ENCODE measurements at places on chromosomes 12 and 14.

DNA sequence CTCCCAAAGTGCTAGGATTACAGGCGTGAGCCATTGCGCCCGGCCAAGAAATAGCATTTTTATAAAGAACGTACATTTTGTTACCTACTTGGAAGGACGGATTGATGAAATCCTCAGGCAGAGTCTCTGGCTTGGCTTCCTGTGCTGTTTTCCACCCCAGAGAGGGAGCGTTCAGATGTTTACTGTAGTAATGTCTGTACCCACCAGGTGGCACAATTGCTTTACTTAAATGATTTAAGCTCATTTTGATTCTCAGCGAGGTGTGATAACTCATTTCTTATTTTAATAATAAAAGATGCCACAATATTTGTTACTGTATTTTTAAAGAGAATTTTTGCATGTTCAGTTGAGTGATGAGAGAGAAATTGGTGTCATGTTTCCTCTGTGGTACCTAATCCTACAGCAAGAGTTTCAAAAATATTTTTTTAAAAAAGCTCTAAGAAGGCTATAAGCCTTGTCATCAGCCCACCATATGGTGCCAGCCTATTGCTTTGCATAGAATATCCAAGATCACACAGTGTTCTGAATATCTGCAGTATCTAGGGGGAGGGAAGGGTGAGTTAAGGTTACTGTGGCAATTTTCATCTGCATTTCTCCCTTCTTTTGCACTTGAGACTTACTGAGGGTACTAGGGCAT lies 82.6 kb upstream of the TRAF3 start:
- DNase-seq = peak; percentile 79

DNA sequence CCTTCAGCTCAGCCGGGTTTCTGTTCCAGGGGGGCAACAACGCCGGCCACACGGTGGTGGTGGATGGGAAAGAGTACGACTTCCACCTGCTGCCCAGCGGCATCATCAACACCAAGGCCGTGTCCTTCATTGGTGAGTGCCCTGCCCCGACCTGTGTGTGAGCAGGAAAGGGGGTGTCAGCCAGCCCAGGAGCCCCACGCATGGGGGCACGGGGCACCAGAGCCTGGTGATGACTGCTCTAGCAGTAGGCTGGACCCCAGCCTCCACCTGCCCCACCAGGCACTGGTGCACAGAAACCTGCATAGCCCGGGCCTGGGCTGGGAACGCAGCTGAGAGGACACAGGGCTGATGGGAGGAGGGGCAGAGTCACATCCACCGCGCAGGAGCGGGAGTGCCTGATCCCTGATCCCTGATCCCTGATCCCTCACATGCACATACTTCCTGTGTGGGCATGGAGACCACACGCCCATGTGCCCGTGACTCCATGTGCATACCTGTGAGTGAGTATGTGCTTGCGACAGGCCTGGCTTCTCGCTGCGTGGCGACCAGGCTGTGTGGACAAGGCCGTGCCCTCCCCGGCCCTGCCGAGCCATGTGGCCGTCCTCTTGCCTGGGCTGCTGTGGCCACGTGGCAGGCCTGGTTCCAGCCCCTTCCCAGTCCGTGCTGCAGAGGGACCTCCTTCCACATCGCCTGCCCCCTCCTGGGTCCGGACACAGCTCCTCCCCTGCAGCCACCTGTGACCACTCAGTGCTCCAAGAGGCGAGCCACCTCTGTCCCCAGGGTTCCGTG lies 11.2 kb downstream of the ADSS1 start:
- DNase-seq = no peak

DNA sequence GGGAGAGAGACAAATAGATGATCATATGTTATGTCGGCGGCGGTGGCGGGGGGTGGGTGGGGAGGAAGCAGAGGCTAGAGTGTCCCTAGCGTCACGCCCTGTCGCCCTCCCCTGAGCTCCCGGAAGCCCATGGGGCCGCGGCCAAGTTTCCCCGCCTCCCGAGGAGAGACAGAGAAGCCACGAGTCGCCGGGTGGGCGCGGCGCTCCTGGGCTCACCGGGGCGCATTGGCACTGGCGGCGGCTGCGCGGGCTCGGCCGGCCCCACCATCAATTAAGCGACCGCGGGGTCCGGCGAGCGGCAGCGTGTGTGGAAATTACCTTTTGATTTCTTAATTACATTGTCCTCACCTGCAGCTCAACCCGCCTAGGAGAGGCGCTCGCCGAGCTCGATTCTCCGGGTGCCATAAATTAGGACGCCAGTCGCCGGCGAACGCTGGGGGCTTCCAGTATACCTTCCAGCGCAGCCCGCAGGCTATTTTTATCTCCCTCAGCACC lies 119.9 kb upstream of the LHX5 start:
- DNase-seq = no peak

DNA sequence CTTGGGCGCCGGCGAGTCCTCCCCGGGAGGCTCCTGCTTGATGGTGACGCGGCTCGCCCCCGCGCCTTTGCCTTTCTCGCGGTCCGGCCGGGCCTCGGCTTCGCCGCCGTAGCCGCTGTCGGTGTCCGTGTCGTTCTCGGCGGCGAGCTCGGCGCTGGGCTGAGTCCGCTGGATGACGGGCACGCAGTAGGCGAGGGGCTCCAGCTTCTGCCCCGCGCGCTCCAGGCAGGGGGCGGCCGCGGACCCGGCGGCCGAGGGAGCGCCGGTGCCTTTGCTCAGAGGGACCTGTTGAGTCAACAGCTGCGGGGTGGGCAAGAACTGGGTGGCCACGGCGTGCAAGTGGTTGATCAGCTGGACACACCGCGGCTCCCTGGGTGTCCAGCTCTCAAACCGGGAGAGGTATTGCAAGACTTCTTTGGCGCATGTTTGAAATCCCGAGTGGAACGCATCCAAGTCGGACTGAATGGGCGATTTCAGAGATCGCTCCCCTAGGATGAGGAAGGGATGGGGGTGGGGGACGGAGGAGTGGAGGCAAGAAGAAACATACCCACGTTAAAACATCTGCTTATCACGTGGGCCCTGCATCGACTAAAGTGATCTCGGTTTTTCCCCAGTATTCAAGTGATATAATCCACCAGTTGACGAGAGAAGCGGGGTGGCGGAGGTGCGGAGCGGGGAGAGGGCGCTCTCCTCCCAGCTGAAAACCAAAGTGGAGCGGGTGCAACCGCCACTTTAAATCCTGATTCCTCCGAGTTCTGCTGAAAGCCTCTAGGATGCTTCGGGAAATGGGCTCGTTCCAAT lies 2.0 kb downstream of the BHLHE41 start:
- DNase-seq = peak; percentile 86

DNA sequence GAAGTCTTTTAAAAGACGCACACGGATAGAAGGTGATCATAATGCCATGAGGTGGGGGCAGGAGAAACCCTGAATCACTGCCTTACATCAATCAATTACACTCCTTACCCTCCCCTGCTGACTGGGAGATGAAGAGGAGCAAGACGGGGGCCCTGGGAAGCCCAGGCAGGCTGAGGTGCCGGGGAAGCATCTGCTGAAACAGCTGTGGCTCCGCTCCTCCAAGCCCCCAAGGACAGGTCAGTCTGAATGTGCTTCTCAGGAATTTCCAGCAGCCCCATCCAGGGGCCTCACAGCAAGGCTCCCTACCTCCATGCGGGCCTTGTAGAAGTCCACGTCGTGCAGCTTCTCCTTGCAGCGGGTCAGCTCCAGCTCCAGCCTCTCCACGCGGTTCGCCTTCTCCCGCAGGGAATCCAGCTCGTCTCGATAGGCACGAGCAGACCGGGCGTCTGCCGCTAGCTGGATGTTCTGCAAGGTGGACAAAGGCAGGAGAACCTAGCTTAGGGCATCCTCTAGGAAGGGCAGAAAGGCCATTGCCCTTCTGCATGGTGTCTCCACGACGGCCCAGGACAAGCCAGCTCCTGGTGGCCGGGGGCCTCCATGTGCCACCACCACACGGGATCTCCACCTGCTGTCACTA lies 79.8 kb downstream of the CCDC88C start:
- DNase-seq = no peak

GRCh38 chr12:8996682-8997405 lies 7.5 kb downstream of the KLRG1 start:
- DNase-seq = peak; percentile 41
